GM10248 (cell line): ENCODE measurements at places on chromosomes 2 and 18.

DNA sequence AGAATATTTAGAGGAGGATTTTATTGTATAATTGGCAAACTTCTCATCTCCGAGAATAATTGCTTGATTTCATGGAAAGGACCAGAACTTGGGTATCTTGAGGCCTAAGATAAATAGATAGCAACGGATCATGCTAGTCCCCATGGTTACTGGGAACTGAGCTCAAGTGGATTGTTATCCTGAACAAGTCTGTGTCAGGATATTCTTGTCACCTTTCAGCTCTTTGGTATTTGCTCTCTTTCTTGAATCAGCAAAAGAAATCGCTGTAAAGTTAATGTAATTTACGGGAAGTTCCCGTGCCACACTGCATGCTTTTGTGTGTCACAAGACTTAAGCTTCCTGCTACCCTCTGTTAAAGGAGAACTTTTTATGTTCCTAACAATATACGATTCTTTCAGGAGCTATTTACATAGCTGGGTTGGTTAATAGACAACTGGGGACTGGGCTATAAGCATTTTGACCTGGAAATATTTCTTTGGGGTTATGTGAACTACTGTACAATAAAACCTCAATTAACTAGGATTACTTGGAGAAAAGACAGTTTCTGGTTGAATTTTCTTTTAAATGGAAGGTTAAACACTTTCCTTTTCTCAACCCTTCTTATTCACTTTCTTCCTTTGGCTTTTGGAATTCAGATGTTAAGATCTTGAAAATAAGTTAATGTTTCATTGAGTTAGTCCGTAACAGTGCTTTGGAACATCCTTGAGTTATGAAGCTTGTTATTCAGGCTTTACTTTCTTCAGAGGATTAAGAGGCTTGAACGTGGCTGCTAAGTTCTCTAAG is 151.2 kb downstream of the FMNL2 start:
- no peak for DNase-seq

GRCh38 chr2:10469301-10469700 is 21.2 kb upstream of the ODC1 start:
- DNase-seq: no peak

DNA sequence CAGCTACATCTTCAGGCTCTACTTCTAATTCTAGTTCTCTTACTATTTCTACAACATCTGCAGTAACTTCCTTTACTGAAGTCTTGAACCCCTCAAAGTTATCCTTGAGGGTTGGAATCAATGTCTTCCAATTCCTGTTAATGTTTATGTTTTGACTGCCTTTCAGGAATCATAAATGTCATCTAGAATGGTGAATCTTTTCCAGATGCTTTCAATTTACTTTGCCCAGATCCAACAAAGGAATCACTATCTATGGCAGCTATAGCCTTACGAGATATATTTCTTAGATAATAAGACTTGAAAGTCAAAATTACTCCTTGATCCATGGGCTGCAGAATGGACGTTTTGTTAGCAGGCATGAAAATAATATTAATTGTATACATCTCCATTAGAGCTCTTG is 123.9 kb downstream of the PDE1A start:
- DNase-seq: no peak

DNA sequence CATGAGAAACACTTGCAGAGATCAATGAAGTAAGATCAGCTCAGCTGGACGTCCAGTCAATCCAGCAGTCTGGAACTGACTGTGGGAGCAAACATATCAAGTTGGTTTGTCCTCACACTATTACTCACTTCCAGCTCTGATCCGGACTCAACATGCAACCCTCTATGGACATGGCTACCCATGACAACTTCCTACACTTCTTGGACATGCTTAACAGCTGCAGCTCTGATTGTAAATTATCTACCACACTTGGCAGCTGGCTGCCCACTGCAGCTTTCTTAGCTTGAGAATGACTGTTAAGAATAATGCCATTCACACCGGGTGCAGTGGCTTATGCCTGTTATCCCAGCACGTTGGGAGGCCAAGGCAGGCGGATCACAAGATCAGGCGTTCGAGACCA is 429.8 kb downstream of the EPHA4 start:
- no peak for DNase-seq

DNA sequence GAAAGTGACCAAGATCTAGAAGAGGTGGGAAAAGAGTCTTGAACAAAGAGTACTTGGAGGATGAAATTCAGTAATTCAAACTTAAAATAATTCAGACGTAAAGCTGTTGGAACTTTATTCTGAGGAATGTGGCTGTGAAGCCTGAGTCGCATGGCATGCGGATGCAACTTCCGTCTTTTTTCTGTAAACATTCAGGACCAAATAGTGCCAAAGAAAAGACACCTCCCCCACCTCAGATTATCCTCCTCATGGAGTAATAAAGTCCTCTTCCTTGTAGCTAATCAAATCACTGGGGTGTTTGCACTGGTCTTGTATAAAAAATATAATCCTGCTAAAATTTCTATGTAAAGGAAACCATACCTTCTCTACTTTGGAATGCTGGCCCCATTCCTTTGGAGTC is 790.4 kb downstream of the TSN start:
- DNase-seq: no peak

- no peak for DNase-seq
These were observed 1402.3 kb upstream of the LRRTM1 start for GRCh38 chr2:81706856-81707255.

GRCh38 chr2:115297056-115297455 is 854.6 kb downstream of the DPP10 start:
- no peak for DNase-seq

GRCh38 chr2:168220965-168221819 is 26.2 kb downstream of the STK39 start:
- no peak for DNase-seq

DNA sequence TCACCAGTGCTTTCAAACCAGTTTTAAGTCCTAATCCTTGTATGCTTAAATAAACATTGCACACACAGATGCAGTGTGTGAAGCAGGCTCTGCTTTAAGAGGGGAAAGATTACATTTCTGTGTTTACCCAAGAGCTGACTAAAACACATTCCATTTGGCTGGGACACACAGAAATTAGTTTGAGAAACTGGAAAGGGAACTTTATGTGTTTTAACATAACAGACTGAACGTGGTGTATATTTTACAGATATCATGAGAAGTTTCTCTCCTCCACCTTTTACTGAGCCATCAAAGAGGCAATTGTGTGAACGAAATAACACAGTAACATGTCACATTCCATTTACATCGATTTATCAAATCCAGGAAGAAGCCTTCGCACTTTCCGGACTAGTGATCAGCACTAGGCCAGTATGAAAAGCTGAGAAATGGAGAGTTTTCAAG is 121.8 kb downstream of the MAIP1 start:
- DNase-seq: no peak

- DNase-seq: no peak
These were observed 266.4 kb downstream of the ANAPC1 start for GRCh38 chr2:111617299-111618225.

DNA sequence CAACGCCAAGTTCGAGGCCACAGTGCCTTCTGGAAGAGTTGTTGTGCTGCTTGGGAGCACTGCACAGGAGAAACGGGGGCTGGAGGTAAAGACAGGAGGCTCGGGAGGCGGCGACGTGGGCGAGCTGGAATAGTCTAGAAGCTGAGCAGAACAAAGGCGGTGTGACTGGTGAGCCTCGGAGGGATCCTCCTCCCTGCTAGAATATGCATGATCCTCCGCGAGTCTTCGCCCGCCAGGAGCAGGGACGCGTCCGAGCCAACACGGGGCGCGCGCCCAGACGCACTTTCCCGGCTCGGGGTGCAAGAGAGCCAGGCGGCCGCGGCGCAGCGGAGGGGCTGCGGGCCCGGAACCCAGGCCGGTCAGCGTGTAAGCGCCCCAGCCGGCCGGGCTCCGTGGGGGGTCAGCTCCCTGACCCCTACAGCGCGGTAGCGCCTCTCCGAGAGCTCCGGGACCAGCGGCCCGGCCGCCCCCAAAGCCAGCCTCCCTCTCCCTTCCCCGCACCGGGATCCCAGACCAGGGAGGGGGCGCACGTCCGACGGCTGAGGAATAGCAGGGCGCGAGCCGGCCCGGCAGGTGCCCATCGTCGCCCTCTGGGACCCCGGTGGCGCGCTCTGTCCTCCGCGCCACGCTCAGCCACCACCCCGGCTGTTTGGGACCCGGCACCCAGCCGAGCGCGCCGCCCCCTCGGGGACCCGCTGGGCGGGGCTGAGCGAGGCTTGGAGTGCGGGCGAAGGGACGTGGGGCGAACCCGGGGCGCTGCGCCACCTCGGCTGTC is 62.5 kb downstream of the GNAL start:
- no peak for DNase-seq

GRCh38 chr2:230050136-230050535 is 18.6 kb downstream of the SLC16A14 start:
- DNase-seq: no peak

DNA sequence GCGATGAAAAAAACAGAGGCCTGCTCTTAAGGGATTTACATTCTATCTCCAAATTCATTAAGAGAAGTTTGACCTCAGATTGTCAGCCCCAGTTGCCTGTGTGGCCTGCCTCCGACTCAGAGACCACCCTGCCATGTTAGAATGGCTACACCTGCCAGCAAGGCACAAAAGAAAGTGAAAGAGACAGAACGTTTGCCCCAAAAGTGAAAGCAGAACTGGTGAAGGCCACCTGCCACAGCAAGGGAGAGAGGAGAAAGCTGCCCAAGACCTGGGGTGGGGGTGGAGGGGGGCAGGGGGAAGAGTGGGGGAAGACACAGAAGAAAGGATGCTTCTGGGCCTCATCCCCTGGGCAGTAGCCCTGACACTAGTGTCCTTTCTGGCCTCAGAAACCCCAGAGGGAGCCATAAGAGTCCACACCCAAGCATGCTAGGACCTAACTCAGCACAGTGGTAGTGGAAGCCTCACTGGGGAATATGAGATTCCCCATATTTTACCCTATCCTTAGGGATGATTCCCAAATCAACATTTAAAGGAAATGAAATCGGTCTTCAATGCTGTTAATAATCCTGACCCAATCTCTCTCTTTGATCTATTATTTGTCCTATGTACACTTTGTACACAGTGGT is 389.7 kb downstream of the TXNL1 start:
- DNase-seq: peak; percentile 52

GRCh38 chr2:11014026-11014425 is 102.3 kb downstream of the KCNF1 start:
- DNase-seq: no peak

- DNase-seq: no peak
These were observed 1132.5 kb upstream of the CELF4 start for GRCh38 chr18:38698088-38698487.

GRCh38 chr2:237371856-237372255 is 42.1 kb downstream of the COL6A3 start:
- no peak for DNase-seq
